ENCODE measurements at places on chromosomes 6 and 20.

- peak; percentile 50 for DNase-seq
Observed at GRCh38 chr20:22974354-22974753, 60.8 kb upstream of the SSTR4 start.

DNA sequence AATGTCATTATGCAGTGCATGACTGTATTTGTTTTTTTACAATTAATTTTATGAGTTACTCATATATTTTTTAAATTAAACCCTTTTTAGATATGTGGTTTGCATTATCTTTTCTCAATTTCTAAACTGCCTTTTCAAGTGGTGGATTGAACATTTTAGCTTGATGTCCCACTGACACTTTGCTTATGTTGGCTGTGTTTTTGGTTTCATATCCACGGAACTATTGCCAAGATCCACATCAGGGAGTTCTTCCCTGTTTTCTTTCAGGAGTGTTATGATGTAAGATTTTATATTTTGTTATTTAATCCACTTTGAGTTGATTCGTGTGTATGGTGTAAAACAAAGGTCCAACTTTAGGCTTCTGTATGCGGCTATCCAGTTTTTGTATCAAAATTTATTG, 1144.9 kb upstream of the EYS start:
- no peak for DNase-seq

DNA sequence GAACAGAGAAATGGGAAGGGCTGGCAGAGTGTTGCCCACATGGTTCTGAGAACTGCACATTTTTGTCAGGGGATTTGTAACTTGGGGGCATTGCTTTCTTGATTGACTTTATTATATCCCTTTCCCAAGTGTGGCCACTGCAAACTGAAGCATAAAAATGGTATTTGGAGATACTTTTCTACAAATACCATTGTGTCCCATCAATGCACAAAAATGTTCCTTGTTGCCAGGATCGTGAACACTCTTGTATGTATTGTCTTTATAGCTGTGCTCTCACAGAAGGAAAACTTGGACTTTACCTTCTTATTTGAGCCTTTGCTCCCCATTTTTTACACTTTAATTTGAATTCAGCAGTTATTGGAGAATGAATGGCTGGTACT, 57.1 kb upstream of the C20orf144 start:
- DNase-seq = no peak

- DNase-seq = no peak
Observed at GRCh38 chr20:5877128-5877527, 73.2 kb downstream of the TRMT6 start.

DNA sequence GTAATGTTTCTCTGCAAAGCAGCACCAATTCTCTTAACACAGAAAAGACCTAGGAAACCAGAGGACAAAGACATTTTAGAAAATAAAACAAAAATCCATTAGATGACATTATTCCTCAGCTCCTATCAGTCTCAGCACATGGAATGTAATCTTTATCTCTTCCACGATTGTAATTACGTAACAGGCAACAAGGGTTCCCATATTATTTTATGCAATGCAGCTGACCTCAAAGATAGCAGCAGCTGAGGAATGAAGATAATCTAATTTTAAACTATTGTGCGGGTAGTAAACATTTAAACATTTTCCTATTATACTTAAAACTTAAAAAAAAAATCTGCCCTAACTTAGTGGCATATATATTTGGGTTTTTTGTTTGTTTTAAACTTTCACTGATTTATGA, 33.0 kb upstream of the PTCHD4 start:
- DNase-seq = no peak

DNA sequence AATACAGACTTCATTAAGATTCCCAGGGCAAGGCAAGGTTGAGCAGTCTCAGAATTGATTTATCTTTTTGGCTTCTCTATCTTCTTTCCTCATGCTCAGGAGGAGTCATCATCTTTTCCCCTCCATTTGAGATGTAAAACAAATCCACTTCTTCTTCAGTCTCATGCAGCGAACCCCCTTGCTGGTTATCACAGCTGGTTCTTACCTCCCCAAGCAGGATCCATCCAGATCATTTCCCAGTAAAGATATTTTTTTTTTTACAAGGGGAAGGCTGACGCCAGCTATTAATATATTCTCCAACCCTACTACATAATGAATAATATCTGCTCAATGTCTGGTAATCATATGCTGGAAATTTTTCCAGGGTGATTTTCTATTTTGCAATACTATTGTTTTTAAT, 508.9 kb upstream of the NOX3 start:
- no peak for DNase-seq

DNA sequence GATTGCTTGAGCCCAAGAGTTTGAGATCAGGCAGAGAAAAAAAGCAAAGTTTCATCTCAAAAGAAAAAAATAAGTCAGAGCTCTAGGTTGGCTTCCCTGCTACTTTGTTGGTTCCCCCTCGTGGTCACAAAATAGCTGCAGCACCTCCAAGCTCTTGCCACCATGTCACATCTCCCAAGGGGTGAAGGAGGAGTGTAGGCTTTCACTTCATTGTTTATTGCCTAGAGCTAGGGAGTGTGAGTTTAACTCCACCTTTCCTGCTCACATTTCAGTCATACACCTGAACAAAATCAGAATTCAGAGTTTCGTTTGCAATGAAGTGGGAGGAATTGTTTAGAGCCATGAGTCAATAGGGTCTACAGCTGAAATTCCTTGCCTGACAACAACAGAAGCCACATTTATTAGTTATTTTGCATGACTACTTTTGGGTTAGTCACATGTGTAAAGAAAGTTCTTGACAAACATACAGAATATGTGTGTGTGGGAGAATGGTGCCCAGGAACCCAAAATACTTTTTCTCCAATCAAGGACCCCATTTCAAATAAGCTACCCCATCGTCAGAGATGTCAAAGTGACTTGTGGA, 56.2 kb upstream of the UFL1 start:
- no peak for DNase-seq

DNA sequence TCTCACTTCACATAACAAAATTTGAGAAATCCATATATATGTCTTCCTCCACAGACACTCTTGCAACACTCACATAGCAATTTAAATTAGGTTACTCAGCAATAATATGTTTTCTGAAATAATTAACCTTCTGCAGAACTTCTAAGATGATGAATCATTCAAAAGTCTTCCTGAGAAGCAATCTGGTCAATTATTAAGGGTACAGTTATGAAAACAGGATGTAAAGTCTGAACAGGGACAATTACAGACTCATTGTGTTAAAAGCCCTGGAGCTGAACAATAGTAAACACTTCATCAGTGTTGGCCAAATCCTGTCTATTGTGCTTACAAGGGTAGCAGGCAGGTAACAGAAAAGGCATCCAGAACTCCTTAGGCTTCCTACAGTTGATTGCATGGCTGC, 75.4 kb downstream of the FILIP1 start:
- no peak for DNase-seq

DNA sequence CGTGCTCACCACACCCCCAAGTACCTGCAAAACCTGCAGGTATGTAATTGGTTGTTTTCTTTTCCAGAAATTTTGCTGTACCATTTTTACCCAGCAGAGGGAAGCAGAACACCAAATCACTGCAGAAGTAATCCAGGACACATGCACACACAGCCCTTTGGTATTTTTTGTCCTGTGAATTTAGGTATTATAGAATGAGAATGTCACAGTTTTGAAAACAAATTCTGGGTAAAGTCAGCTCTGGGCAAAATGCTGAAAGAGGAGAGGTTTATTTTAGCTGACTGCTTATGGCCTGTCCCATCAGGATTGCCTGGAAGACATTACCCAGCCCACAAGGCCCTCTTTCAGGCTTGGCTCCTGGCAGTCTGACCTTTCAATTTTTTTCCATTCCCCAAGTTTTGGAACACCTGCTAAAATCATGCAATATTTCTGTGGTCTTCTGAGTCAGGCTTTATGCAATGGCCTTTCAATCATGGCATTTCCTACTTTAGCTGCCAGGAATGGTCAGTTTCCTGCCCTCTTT, 3.5 kb upstream of the EFHC1 start:
- no peak for DNase-seq

GRCh38 chr6:71138376-71138775, 150.2 kb upstream of the OGFRL1 start:
- DNase-seq = no peak

- peak; percentile 8 for DNase-seq
Observed at GRCh38 chr20:58551631-58552030, 36.4 kb upstream of the APCDD1L start.

DNA sequence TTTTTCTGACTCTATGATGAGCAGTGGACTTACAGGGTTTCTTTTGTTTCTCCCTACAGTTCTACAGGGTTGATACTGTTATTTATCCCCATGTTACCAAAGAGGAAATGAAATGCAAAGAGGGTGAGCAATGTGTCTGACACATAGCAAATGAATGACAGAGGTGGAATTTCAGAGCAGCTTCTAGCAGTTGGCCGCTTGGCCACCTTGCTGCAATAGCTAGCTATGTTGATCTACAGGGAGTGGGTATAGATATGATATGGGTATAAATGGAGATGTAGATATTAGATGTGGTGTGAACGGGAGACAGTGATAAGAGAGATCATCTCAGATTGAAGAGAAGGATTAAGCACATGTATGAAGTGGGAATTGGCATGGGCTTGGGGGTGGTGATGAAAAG, 10.9 kb upstream of the SLC22A3 start:
- DNase-seq = no peak

- DNase-seq = peak; percentile 22
Observed at GRCh38 chr20:24955045-24955444, 6.0 kb downstream of the CST7 start.

DNA sequence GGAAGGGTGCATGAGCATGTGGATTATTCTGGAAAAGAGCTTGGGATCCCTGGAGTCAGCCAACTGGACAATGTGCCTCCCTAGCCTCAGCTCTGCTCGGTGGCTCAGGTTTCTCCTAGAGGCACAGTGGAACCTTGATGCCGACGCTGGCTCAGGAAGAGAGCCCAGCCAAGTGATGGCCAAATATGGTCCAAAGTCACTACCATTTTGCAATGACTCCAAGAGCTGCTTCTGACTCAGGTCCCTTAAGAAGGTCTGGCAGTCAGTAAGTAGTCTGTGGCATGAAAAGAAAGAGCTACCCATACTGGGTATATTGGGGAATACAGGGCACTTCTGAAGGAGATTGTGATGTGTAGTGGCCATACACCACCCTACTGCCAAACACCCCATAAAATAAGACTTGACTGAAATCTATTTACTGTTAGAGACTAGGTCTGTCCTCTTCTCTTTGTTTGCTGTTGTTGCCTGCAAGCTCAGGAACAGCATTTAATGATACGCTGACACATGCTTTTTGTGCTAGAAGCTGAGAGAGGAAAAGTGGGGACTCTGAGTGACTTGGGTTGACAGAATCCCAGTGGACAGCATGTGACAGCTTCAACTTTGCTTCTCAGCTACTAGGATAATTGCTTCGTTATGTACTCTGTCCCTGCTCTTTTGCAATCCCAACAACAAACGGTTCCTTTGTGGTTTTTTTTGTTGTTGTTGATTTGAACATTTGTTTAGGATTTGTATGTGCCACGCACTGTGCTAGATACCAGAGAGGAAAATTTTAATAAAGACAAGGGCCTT, 30.3 kb upstream of the OGFRL1 start:
- no peak for DNase-seq
